ENCODE measurements at places on chromosomes 3 and 15.

DNA sequence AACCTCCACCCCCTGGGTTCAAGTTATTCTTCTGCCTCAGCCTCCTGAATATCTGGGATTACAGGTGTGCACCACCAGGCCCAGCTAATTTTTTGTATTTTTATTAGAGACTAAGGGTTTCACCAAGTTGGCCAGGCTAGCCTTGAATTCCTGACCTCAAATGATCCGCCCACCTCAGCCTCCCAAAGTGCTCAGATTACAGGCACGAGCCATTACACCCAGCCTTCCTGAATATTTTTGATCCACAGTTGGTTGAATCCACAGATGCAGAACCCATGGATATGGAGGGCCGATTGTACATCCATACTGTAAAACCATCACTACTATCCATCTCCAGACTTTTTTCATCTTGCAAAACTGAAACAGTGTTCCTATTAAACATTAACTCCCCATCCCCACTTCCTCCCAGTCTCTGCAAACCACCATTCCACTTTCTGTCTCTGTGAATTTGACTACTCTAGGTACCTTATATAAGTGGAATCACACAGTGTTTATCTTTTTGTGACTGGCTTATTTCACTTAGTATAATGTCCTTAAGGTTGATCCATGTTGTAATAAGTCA, 8.2 kb upstream of the TMEM62 start:
- no peak for DNase-seq

DNA sequence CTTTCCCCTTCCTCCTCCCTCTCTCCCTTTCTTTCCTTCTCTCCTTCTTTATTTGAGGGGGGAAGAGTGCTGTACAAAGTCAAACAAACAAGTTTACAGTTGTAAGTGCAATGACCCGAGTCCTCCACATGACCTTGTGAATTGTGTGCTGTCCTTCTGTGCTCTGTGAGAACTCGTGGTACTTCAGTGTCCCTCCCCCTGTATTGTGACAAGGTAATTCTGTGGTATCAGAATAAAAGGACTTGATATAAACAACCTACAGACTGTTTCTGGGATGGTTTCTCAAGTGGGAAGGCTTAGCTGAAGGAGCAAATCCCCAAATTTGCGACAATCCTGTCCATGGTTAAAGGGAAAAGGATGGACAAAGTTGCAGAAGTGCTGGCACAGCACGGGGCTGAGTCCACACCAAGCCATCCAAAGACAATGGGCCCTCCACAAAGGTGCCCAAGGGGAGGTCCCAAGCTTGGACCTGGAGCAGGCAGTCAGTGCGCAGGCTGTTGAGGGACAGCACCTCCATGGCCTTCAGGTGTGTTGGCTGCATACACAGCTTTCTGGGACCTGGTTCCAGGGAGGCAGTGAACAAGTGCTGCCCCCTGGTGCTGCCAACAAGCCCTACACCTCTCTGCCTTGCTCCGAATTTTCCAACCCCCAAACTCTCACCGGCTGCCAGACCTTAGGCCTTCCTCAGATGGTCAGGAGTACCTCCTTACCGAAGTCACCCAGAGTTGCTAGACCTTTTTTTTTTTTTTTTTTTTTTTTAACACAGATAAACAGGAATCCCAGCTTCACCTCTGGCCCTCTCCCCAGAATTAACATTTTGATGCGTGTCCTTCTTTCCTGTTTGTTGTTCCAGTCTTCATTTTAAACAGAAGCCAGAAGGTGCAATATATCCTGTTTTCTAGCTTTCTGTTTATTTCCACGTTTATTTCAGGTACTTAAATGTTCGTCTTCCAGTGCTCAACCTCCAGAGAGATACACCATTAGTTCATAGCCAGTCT, 2.6 kb upstream of the APEH start:
- DNase-seq = peak; percentile 65

GRCh38 chr15:27427276-27427675, 456.3 kb downstream of the GABRG3 start:
- no peak for DNase-seq

DNA sequence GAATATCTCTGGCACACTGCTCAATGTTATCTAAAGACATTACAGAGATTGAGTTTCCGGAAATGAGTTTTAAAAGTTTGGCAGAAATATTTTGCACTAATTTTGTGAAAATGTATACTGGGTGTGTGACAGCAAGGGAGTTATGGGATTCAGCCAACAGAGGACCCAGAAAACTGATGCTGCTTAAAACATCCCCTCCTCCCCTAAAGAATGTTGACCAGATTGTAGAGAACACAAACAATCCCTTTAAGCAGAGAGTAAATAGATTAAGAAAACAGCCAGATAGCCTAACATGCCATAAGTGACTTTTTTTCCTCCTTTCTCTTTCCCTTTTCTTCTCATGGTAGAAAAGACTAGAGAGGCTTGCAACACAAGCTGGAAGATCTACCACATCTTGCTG, 928.0 kb upstream of the ALCAM start:
- DNase-seq = no peak

DNA sequence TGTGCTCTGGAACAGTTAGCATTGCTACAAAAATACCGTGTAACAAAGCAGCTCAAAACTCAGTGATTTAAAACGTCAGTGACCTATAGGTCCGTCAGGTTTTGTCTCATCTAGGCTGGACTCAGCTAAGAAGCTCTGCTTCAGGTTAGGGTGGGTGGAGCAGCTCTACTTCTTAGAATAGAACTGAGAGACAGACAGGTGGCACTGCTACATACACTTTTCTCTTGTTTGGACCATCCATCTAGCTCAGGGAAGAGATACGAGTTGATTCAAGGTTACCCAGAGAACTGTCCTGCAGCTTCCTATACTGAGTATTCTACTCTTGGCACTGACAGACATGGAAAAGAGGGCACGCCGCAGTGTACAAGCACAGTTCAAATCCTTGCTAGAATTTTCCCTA, 456.1 kb downstream of the IGSF11 start:
- no peak for DNase-seq

GRCh38 chr15:89674526-89674925, 4.6 kb downstream of the PLIN1 start:
- DNase-seq = no peak
